ENCODE measurements at places on chromosomes 7 and 10.
A peak's percentile ranks its signal among the peaks of the same experiment; 100 is the strongest.

GRCh38 chr7:97671571-97671970, 60.3 kb upstream of the TAC1 start:
- DNase-seq = no peak

GRCh38 chr7:84524714-84525694, 330.4 kb upstream of the SEMA3A start:
- no peak for DNase-seq

GRCh38 chr10:72784551-72785351, 92.8 kb downstream of the MCU start:
- DNase-seq = no peak

DNA sequence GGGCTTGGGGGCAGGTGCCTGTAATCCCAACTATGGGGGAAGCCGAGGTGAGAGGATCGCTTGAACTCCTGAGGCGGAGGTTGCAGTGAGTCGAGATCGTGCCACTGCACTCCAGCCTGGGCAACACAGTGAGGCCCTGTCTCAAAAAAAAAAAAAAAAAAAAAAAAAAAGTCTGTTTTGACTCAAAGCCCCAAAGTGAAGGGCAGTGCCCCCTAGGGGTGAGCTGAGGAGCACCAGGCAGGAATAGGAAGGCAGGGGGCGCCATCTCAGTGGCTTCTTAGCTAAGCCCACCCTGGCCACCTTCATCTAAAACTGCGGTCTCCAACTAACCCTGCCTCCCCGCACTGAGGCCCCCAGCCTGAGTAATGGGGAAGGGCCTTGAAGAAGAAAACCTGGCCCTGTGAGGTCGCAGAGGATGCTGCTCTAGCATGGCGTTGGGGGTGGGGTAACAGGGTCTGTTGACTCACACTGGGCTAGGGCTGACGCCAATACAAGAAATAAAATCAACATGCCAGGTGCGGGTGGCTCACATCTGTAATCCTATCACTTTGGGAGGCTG, 9.8 kb downstream of the PODXL start:
- DNase-seq = peak; percentile 27

GRCh38 chr7:105621176-105621575, 39.9 kb upstream of the EFCAB10 start:
- DNase-seq = no peak

DNA sequence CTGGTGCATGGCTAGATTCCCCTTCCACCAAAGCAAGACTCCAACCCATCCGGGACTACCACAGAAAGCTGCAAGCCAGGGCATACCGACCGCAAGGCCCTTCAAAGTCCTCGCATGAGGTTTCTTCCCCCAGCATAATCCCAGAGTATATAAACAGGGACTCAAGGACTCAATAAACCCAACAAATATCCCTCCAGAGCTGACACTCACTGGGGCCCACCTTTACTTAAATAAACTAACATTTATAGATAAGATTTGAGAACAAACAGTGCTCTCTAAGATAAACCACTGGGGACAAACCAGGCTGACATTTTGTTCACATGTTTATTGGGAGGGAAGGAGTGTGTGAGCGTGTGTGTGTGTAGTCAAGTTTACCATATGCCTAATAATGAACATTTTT, 138.2 kb downstream of the ADAM12 start:
- no peak for DNase-seq

- no peak for DNase-seq
Observed at GRCh38 chr7:106290319-106290718, 5.5 kb upstream of the NAMPT start.

DNA sequence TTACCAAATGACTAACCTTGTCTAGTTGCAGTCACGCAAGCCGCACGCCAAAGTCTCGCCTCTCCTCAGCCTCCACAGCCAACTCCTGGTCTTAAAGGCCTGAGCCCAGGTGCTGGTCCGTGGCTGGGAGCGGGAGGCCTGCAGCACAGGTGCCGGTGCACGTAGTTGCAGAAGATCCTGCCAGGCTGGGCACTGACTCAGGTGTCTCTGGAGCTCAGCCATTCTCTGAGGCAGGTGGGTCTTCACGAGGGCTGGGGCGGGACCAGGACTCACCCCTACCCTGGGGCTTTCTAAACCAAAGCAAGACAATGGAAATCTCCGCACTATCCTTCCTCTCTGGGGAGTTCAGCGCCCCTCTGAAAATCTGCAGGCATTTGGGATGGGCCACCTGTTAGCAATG, 216.4 kb downstream of the MLLT10 start:
- DNase-seq = no peak

DNA sequence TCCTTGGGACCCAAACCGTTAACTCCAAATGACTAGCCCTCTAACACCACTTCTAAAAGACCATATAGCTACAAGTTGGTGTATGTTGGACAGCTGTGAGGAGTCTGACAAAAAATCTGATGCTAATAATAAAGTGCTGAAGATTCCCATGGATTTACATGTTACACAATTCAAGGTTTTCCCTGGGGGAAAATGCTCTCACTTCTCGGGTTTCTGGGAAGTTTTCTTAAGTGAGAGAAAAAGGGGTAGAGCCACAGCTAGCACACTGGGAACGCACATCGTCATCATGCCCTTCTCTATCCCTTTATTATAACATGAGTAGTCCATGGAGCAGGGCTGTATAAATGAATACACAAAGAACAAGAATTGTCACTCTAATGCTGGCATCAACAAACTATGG, 162.1 kb downstream of the CHCHD3 start:
- DNase-seq = no peak

- DNase-seq = no peak
Observed at GRCh38 chr7:135755351-135755753, 6.7 kb upstream of the FAM180A start.

DNA sequence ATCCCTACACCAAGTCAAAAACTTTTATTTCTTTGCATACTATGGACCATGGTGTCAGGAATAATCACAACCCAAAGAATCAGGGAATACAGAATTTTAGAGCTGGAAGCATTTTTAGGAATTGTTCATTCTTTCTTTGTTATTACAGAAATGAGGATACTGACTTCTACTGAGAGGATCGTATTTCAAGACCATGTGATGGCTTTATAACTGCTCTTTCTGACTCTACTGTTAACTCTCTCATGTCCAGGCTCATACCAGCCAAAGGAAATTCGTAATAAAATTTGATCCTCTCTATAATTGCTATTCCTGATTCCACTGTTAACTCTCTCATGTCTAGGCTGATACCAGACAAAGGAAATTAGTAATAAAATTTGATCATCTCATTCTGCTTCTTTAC, 1050.9 kb upstream of the C7orf33 start:
- DNase-seq = no peak

DNA sequence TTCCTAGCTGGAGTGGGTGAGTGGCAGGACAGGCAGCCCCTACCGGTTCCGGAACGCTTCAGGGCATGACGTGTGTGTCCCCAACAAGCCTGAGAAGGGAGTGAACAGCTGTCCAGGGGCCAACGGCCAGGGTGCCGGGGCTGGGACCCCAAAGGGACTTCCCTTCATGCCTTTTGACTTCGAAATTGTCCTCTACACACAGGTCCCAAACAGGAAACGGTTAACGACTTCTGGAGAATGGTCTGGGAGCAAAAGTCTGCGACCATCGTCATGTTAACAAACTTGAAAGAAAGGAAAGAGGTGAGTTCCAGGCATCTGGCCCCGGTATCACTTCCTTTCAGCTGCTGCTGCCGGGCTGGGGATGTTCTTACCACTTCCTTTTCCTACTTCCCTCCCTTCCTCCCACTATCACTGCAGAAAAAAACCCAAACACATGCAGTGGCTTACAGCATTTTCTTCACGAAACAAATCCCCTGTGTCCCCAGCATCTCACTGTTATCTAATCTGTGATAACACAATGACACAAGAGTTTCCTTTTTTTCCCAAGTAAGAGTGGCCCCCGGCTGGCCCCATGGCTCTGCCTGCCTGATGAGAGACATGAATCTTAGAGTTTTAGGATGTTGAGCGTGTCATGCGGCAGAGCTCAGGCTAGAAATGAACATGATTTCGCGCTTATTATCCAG, 63.2 kb downstream of the MKI67 start:
- DNase-seq = peak; percentile 58

DNA sequence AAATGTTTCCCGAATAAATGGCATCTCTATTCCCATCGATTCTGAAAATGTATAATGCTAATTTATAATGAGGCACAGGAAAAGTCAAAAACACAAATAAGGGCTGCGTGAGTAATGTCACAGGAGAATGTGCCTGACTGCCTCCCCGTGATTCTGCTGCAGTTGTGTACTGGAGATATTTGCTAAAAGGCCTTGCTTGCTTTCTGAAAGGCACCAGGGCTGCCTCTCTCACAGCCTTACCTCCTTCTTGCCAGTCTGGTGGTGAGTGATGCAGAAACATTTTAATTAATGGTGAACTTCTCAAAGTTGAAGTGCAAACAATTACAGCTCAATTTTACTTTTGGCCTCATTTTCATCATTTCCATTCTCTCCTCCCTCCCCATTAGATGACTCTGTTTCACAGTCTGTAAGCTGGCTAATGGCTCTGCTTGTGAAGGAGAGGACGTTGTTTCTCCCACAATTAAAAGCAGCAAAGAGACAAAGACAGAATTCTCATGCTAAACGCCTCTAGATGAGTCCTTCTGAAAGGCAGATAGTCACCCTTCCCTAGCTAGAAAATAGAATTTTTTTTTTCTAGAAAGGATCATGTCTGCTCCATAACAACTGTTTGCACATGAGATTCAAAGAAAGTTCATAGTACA, 377.6 kb downstream of the MDFIC start:
- no peak for DNase-seq

- DNase-seq = no peak
Observed at GRCh38 chr7:123751821-123752220, 3.0 kb upstream of the WASL start.

DNA sequence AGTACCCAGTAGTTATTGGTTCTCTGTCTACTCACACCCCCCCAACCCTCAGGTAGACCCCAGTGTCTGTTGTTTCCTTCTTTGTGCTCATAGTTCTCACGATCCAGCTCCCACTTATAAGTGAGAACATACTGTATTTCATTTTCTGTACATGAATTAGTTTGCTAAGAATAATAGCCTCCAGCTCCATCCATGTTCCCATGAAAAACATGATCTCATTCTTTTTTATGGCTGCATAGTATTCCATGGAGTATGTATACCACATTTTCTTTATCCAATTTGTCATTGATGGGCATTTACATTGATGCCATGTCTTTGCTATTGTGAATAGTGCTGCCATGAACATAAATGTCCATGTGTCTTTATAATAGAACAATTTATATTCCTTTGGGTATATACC, 2.6 kb upstream of the FRMPD2 start:
- no peak for DNase-seq

DNA sequence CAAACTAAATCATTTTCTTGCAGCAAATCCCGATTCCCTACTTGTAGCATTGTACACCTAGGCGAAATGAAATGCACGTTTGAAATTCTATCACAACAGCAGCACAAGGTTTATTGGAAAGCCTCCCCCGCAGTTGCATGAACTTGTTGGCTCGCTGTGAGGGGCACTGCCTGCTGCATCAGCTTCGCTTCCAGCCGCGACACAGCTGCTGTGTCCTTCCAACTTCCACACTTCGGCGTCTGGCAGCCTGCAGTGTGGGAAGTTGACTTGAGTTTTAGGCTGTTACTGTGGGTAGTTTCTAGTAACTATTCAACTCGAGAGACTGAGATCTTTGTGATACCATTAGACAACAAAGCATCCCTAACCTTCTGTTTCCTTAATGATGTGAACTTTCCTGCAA, 315.8 kb upstream of the TPK1 start:
- no peak for DNase-seq

DNA sequence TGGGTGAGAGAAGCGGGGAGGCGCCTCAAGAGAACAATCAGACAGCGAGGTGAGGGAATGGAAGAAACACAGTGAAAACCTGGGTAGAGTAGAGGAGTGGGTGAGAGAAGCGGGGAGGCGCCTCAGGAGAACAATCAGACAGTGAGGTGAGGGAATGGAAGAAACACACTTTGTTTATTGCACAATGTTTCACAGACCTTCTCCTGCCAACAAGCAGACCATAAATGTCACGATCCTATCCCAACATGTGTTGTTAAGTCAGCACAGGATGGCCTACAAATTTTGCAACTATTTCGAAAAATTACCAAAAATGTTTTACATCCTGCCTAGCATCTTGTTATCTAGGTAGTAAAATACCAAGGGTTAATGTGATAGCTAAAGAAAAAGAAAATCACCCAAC, 115.3 kb downstream of the JAZF1 start:
- DNase-seq = no peak

DNA sequence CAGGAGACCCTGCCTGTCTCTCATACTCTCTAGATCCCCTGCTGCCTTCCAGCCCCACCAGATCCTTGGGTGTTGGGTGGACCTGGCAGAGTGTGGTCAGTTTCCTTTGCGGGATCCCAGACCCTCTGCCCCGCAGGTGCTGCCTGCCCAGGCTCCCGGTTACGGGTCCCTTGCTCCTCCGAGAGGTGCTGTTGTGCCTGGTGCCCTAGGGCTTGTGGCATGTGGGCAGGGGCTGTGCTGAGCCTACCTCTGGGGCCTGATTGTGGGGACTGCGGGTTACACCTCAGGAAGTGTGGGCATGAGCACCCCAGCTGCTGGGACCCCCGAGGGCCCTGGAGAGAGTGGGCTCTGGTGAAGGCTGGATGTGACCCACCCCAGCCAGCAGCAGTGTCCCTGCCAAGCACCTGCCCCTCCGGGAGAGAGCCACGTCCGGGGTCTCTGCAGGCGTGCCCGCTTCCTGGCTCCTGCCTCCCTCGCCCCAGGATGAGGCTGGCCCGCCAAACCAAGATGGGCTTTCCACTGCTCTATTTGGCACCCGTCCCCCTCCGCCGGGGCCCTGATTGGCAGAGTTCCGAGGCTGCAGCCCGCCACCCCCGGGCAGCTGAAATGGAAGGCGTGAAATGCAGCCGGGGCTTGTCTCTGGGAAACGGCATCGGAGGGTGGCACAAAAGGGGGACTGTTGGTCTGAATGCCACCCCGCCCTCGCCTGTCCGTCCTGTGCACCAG, 17.0 kb downstream of the CLIP2 start:
- no peak for DNase-seq

GRCh38 chr10:96478355-96478754, 35.4 kb downstream of the TLL2 start:
- no peak for DNase-seq

DNA sequence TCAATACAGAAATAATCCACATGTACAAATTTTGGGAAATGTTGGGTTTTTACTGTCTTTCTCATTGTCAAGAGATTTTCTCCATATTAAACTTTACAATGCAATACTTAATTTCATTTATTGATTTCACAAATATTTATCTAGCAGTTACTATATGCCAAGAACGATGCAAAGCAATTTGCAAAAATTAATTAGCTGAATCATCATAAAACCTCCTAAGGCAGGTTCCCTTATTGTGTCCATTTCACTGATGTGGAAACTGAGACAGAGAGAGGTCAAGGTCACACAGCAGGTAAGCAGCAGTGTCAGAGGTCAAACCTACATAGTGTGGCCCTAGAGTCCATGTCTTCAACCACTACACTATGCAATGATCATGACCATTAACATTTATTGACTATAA, 286.8 kb upstream of the AUTS2 start:
- DNase-seq = no peak

Measured in T-cell (primary cell).